ENCODE measurements at places on chromosomes 12 and 14.

- no peak for DNase-seq
These were observed 39.8 kb downstream of the SLC24A4 start for GRCh38 chr14:92362781-92363235.

DNA sequence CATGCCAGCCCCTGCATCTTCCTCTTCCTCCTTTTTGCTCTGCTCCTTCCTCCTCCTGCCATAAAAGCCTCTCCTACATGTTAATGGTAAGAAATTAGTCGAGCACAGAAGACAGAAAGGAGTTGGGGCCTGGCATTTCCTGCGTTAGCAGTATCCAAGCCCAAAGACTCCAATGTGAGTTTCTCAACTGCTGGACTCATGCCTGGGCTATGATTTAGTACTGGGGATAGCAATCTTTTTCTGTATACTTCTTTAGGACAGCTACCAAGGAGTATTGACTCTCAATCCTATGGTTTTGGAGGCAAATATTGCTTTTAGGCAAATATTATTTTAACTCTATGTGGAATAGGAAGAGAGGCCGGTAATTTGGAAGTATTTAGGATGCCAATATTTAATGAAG is 18.0 kb upstream of the SLC38A4 start:
- DNase-seq = no peak

DNA sequence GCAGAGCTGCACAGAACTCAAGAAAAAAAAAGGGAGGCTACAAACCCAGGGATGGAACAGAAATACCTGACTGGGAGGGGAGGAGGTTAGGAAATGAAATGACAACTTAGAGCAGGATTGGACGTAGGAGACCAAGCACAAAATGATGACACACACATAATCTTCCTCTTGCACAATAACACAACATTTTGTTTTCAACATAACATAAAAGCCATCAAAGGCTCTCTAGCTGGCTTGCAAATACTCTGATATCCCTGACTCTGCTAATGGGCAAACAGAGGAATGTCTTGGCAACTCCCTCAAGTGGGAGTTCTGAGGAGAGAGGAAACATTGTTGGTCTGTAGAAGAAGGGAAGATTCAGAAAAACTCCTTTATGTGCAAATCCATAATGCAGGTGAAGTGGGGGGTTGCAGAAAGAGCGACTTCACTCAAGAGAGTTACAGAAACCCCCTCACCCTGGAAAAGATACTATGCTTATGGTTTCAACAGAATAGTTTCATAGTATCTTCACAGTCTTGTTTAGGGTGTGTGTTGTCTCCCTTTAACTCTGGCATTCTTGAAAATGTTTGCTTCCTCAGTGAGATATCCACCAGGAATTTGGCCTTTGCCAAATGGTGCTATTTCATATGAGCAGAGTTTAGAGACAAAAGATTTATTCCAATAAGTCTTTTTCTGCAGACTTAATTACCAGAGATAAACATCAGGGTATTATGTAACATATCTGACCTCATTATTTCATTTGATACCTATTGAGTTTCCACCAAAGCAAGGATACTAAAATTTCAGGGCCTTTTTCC is 43.8 kb upstream of the LTBP2 start:
- DNase-seq = no peak

GRCh38 chr12:129049917-129050316 is 196.6 kb downstream of the GLT1D1 start:
- DNase-seq = no peak

DNA sequence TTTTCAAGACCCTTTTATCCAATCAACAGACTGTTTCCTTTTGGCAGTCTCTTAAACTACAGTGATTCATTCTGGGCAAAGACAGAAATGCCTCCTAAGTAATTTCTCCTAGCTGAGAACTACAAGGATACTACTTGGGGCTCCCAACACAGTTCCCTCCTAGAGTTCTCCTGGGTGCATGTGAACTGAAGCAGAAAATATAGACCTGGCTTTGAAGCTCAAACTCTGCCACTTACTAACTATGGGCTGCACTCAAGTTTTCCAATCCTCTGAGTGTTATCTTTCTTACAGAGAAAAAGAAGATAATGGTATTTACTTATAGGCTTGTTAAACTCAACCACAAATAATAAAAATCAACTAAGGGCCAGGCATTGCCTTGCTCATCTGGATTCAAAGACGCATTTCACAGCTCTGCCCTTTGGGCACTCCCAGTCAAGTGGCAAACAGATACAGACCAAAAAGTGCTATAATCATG is 97.6 kb downstream of the EFCAB11 start:
- DNase-seq = no peak

DNA sequence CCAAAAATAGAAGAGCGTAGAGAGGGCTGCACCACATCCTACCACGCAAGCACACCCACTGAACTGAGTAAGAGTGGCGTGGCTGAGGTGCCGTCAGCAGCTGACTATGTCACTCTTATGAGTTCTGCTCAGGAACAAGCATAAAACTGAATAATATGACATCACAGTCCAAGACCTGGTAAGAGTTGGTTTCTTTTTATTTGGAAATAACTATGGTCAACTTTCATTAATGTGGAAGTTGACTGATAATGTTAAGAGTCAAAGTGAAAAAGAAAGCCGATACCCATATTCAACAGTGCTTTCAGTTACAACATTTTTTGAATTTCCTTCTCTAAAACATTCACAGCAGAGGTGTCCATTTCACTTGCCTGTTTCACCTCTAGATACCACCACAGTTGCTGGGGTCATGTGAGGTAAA is 44.6 kb downstream of the GNS start:
- no peak for DNase-seq

DNA sequence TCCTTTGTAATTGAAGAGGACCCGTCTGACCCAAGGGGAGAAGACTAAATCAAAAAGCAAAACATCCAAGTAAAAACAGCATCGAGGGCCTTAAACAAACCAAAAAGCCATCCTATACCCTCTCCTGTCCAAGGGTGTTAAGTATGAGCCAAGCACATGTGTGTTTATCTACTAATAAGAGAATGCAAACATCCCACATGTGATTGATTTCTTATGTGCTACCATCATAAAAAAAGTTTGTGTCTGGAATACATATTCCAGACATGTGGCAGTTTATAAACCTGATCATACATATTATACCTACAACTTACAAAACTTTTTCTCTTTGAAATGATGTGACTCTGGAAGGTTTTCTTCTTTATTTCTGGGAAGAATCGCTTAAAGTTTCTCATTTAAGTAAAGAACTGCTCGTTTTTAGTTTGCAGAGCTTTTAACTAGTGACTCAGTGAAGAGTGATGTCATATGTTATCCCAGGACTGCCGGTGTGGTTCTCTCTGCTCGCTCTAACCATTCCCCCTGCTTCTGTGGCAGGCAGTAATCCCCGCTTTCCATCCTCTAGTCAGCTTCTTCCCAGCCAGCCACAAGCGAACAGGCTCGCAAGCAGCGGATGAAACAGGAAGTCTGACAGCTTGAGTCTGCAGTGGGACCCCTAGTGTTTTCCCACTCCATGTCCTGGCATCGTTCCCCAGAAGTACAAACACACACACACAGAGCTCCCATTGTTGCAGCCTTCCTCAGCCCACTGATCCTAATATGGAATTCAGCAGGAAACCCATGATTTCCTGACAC is 431 bp upstream of the RHOJ start:
- DNase-seq = peak; percentile 40

DNA sequence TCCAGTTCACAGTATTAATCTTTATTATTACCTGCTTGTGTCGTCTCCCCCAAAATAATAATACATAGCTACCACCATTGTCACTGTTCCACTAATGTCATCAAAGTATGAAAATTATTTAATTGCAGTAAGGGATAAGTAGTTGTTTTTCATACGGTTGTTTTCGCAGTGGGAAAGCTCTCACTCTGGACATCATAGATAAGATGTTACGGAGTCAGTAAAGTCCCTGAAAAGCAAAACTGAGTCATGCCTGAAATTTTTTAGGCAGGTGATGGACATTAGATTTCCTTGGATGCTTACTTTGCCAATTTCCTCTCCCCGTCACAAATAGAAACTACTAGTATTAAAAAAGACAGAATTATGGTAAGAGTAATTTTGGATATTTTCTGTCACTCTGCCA is 13.2 kb downstream of the PNP start:
- DNase-seq = no peak

GRCh38 chr12:131947482-131948027 is 2.2 kb upstream of the EP400 start:
- DNase-seq = no peak

DNA sequence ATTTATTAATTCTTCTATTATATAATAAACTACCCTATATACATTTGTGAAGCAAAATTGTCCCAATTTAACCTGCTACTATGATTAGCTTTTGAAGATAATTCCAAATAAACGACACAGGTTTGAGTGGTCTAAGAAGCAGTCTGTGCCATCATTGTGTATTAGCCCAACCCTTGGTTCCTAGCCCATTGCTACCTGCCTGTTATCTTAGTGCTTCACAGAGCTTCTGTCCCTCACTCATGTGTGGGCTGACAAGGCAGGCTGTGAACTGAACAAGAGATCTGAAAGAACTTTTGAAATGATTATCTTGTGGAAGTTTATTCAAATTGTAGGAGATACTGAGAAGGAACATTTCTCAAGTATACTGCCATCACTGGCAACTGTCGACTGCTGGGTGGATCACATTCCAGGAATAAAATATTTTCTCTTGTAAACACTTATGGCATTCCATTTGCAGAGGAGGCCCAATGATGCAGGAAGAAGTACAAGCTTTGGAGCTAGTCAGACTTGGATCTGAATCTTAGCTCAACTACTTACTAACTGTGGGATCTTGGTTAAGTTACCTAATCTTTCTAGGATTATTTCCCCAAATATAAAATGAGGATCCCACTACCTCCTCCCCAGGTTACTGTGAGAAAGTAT is 7.8 kb upstream of the MTERF2 start:
- no peak for DNase-seq

DNA sequence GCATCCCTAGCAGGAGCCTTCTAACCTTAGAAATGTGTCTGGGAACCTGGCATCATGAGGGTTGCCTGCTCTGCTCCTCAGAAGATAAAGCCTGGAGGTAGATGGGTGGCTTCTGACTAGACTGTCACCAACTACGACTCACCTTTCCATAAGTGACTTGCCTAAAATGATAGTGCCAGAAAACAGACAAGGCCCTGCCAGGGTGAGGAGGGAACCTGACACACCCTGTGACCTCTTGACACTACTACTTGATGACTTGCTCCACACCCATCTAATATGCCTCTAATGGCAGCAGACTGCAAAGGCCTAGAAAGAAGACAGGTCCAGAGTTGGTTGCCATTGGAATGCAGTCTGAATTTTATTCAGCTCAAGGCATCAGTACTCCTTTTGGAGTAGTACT is 9.4 kb downstream of the RNF41 start:
- DNase-seq = no peak

DNA sequence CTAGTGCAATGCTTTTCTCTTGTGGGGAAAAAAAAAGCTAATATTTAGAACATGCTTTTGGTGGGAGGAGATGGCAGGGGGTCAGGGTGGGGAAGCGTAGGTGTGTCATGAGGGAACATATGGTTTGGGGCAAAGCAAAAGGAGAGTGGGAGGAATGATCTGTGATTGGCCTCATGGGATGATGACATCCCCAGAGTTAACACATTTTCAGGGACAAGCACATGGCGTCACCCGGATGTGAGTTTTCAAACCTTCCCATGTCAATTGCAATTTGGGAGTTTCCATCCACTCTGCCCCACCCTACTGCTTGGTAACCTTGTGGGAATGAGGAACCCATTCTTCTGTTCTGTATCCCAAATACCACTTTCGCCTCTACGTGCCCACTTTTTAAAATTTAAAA is 164.2 kb downstream of the SSPN start:
- no peak for DNase-seq

- peak; percentile 20 for DNase-seq
These were observed 23.0 kb downstream of the KLRK1 start for GRCh38 chr12:10366875-10367274.

All from NCI-H774 (cell line).